NCI-H2171 (cell line): ENCODE measurements at places on chromosomes 3 and 15.

DNA sequence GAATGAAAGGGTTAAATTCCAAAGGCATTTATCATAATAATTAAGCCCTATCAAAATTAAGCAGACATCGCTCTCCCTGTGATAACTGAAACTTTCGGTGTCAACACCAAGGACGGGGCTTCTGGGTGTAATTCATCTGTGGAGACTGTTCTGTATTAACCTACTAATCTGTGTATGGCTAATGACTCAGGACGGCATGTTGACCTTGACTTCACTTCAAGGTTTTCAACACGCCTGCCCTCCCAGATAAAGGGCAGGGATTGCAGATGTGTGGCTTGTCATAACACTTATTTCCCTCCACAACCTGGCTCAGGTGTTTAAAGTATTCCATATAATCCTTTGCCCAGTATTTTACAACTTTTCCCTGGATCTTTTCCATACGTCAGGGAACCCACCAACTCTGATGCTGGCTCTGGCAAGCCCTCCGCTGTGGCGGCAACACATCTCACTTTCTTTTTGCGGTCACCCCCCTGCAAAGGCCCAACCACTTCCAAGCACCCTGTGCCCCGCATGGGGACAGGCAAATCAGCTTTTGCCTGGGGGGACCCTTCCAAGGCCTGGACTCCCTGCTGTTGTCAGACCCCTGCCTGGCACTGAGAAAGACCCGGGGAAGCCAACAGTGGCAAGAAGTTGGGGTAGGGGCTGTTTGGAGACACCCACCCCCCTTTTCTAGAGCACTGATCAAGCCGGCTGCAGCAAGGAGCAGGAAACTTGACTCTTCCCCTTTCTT is 93.2 kb upstream of the MEF2A start:
- no peak for DNase-seq

DNA sequence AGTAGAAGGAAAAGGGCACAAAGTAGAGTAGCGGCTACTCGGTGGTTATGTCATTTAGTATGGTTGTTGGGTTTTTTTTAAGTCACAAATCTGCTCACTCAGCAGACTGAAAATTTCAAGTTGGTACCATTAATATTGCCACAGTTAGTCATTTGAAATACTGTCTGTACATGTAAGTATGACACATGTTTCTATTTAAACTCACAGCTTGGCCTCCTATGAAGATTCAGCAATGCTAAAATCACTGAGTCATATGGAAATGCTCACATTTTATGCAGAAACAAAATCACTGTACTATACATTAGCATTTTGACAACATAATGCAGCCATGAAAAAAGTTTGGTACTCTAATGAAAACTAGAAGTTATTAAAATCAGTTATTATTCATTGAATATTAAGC is 571.9 kb downstream of the TAFA4 start:
- no peak for DNase-seq

DNA sequence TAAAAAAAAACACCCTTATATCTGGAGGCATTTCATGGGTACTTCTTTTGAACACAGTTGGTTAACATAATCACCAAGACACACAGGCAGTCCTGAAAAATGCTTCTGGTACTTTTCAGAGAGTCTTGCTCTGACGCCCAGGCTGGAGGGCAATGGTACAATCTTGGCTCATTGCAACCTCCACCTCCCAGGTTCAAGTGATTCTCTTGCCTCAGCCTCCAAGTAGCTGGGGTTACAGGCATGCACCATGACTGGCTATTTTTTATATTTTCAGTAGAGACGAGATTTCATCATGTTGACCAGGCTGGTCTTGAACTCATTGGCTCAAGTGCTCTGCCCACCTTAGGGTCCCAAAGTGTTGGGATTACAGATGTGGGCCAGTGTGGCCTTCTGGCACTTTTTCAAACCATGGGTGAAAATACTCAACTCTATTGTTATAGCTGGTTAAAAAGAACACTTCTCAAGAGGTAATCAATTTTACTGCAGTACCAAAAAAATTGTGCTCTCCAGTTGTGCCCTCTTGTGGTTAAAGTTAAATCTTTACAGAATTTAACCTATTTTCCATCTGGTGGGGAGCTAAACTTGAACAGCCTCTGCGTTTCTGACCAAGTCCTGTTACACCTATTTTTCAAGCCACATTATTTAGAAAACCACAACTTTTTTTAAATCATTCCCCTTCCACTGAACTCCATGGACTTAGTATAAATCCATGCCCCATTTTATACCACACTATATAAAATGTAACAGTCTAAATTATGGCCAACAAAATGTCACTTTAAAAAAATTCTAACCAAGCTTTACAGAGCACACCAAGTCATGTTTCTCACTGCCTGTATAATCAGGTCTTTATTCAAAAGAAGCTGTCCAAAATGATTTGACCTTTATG is 1.2 kb upstream of the SNAPC5 start:
- no peak for DNase-seq

DNA sequence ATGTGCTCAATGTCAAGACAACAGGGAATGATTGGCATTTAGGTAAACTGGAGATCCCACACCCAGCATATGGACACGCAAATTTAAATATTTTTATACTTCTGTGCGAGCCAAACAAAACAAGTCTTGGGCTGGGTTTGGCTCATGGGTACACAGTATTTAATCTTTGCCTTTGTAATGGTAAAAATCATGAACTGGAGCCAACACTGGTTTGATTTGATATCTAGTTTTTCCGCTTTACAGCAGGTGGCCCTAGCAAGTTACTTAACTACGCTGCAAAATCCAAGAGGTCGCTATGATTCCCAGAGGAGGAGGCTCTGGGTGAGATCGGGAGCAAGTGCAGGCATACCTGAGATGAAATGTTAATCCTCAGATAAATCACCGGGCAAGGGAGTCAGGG is 207.9 kb upstream of the SATB1 start:
- DNase-seq, result no peak

- no peak for DNase-seq
These were observed 84.7 kb downstream of the PPP2R3A start for GRCh38 chr3:136050250-136050649.

DNA sequence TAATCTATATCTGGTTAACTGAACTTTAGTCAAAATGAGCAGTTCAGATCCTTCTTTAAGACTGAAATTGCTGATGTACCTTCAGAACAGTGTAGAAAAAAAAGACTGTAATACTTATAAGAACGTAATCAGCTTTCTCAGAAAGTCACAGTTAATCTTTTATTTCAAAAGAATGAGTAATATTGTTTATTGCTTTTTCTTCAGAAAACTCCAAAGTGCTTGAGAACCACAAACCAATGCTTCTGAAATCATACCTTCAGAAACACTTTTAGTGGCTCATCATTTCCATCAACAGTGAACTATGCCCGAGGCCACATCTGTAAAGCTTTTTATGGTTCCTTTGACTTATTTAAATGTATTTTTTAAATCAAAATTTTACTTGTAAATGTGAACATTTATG is 33.3 kb upstream of the CLASP2 start:
- no peak for DNase-seq
